ENCODE measurements at places on chromosomes 3 and 15. TPM values are rescaled to one million over a fixed set of nuclear protein-coding genes. Genes with fewer than 3 reads are reported as not detected.

Gene CMTM8
- not detected for total RNA-seq

Gene PPP1R2
- 52.4 TPM for total RNA-seq

Gene RLBP1
- total RNA-seq, result not detected

Gene TM4SF18
- not detected for total RNA-seq

DNA sequence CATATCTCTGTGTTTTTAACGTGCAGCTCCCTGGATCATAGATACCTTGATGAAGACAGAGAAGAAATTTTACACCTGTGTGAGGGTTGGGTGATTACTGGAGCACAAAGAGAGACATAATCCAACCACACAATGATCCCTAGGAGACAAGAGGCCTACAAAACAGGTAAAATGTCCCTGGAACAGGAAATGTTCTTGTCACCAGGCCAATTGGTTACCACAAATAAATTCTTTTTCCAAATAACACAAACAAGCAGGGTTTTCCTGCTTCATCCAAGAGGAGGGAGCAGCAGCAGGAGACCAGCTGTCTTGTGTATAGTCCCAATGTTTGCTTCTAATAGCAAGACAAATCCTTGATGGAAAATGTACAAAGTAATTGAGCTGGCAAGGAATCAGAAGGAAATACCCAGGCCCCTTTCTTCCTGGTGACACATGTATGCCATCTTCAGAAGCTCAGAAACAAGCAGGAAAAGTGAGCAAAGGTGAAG lies 1.4 kb downstream of the MGLL start:
- peak overlapping the region; percentile 89 for H3K4me3 ChIP-seq
- no peak for DNase-seq
- H3K4me1 ChIP-seq, result peaks cover 38% of the 10 kb centered on the region
- H3K27me3 ChIP-seq, result no peaks in the 10 kb centered on the region

DNA sequence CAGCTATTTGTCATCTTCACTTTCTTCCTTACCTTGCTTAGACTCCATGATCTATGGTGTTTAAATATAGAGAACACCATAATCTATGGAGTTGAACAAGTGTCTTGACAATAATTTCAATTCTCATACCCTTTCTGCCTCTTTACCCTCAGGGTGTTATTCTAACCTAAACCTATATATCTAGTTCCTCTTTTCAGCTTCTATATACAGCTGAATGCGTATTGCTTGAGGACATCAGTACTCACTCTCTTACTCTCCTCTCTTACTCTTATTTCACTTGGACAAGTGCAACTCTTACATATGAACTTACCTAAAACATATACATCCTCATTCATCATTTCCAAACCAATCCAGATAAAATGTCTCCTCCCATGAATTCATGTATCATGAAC lies 187.1 kb downstream of the RAP2B start:
- no peak overlapping the region for H3K4me3 ChIP-seq
- peaks cover 13% of the 10 kb centered on the region for H3K4me1 ChIP-seq
- no peaks in the 10 kb centered on the region for H3K36me3 ChIP-seq
- no peak for DNase-seq

DNA sequence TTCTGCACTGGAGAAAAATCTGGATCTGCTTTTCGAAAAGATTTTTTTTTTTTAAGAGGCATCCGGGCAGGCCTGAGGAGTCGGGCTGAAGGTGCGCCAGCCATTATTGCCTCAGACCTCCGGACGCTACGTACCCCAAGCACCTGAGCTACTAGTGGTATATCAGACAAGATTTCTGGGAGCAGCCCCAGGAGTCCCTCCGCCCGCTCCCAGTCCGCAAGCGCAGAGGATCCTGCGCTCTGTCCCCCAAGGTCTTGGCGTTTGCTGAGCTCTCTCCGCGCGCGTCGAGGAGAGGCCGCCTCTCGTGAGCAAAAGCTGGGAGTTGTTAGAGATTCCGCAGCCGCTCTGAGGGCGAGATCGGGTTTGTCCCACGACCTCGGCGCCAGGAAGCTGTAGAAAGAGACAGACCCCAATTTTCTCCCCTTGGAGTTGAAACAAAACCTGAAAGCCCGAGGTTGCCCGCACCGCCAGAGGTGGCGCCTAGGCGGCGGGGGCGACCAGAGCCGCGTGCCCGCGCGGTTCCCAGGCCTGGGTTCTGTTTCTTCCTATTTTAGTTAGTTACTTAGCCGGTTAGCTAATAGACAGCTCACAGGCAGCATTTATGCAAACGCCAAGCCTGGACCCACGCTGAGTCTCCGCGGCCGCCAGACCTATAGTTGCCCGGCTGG lies 72.5 kb upstream of the POLG start:
- H3K4me1 ChIP-seq, result peaks cover 6% of the 10 kb centered on the region
- no peak overlapping the region for H3K27ac ChIP-seq
- no peaks in the 10 kb centered on the region for H3K36me3 ChIP-seq
- H3K27me3 ChIP-seq, result peaks cover 98% of the 10 kb centered on the region
- DNase-seq, result peak; percentile 21

DNA sequence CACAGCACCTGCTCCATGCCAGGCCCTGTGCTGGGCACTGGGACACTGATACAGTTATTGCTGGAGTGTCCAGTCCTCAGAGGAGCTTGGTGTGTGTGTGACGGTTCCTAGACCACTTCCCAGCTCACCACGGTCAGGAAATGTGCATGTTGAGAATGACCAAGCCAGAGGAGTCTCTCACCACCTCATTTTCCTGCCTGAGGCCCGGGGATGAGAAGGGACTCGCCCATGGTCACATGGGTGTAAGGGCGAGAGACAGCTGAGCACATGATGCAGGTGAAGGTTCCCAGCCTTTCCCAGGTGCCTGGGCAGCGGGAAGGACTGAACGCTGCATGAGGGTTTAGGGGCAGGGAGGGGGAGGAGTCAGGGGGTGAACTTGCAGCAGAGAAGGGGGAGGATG lies 180.9 kb upstream of the TLE3 start:
- H3K27me3 ChIP-seq, result no peaks in the 10 kb centered on the region
- no peak overlapping the region for H3K4me3 ChIP-seq
- no peak overlapping the region for H3K27ac ChIP-seq
- H3K4me1 ChIP-seq, result peaks cover 14% of the 10 kb centered on the region
- no peaks in the 10 kb centered on the region for H3K36me3 ChIP-seq

DNA sequence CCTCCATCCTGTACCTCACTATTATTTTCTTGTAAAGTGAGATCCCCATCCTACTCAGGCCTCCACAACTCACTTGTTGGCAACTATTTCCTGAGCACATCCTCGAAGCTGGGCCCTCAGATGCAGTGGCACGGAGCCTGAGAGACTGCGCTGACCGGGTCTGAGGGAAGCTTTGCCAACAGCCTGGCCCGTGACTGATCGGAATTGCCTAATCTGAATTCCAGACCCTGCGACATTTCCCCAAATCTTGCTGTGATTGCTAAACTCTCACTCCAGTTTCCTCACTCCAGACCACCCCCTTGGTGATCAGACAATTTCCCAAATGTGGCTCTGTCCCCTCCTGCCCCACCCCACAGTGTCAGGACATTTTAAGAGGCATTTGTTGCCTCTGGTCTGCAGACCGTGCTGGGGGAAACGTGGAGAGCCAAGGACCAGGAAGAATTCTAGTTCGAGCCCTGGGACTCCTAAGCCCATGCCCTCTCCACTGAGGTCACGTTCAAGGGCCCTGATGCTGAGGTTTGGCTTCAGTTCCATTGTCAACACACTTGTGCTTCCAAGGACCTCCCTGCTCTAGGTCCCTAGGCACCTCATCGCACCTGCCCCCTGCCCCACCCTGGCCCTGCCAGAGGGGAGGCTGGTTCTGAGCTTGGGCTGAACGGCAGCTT lies 22.8 kb downstream of the KLHL25 start:
- H3K36me3 ChIP-seq, result no peaks in the 10 kb centered on the region
- no peak overlapping the region for H3K4me3 ChIP-seq
- no peaks in the 10 kb centered on the region for H3K27me3 ChIP-seq

GRCh38 chr3:141400073-141400971 lies 32.0 kb downstream of the ZBTB38 start:
- peaks cover 50% of the 10 kb centered on the region for H3K4me1 ChIP-seq
- peaks cover 32% of the 10 kb centered on the region for H3K36me3 ChIP-seq
- H3K27ac ChIP-seq, result peak overlapping the region; percentile 92
- no peaks in the 10 kb centered on the region for H3K27me3 ChIP-seq

DNA sequence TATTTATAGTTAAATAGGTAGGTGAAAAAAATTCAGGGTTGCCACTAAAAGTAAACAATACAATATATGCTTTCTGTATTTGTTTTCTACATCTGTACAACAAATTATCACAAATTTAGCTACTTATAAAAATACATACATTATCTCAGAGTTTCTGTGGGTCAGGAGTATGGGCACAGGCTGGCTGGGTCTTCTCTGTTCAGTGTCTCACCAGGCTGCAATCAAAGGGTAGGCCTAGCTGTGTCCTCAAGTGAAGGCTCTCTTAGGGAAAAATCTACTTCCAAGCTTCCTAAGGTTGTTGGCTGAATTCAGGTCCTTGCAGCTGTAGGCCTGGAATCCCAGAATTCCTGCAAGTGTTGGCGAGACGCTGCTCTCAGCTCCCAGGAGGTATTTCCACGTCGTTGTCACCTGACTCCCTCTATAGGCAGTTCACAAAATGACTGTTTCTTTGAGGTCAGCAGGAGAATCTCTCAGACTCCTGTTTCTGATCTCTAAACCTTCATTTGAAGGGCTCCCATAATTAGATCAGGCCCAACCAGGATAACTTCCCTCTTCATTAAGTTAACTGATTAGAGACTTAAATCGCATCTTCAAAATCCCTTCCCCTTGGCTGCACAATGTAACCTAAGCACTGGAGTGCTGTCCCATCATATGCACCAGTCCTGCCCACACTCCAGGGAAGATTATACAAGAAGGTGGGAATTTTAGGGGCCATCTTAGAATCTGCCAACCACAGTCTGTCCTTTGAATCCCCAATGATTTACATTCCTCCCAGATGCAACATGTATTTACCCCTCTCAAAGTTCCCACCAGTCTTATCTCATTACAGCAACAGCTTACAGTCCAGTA lies 296.6 kb downstream of the SUCLG2 start:
- no peak overlapping the region for H3K4me3 ChIP-seq
- H3K27me3 ChIP-seq, result no peaks in the 10 kb centered on the region
- no peaks in the 10 kb centered on the region for H3K36me3 ChIP-seq

DNA sequence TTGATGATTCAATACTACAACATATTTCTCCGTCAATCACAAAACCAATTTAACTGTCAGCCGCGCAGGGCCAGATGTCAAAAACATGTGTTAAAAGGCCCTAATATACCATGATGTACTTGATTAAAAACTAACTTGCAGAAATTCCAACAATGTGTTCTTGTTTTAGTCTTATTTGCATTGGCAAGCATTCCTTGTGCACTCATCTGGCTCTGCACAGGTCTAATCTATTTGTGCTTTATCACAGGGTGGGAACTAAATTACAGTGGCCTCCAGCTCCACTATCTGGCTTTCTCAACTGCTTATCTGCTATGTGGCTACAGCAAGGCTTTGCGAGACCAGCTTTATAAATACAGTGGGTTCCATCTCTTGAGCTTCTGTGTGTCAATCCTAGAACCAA lies 455.5 kb downstream of the ERC2 start:
- no peak overlapping the region for H3K27ac ChIP-seq
- no peak overlapping the region for H3K4me3 ChIP-seq
- H3K36me3 ChIP-seq, result no peaks in the 10 kb centered on the region
- H3K4me1 ChIP-seq, result no peaks in the 10 kb centered on the region
- H3K27me3 ChIP-seq, result no peaks in the 10 kb centered on the region

Data from GM23248 (cell line).